HL-60 (cell line): ENCODE measurements at places on chromosomes 3 and 15.

GRCh38 chr3:195807681-195808121 is 4.0 kb downstream of the MUC4 start:
- DNase-seq, result no peak

DNA sequence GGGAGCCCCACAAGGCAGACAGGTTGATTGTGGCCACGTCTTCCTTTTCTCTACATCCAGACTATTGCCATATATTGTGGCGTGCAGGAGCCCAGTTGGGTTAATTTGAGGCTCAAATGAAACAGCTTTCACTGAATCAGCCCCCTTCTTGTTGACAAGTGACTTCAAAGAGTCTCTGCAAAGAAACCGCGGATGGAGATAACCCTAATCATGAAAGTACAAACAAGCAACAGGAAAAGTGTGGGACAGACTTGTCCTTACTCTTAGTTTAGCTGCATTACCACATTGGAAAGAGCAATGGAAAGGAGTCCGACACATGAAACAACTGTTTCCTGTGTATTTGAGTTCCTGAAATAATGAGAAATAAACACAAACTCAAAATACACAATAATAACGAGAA is 3.3 kb downstream of the TMEM40 start:
- DNase-seq, result no peak

GRCh38 chr3:27688053-27688452 is 34.1 kb downstream of the EOMES start:
- no peak for DNase-seq

GRCh38 chr3:17983106-17983505 is 240.7 kb upstream of the TBC1D5 start:
- peak; percentile 96 for DNase-seq

GRCh38 chr3:23435318-23435717 is 232.2 kb downstream of the UBE2E2 start:
- DNase-seq, result peak; percentile 9

- no peak for DNase-seq
These were observed 92.3 kb downstream of the SMAD3 start for GRCh38 chr15:67157521-67158252.

DNA sequence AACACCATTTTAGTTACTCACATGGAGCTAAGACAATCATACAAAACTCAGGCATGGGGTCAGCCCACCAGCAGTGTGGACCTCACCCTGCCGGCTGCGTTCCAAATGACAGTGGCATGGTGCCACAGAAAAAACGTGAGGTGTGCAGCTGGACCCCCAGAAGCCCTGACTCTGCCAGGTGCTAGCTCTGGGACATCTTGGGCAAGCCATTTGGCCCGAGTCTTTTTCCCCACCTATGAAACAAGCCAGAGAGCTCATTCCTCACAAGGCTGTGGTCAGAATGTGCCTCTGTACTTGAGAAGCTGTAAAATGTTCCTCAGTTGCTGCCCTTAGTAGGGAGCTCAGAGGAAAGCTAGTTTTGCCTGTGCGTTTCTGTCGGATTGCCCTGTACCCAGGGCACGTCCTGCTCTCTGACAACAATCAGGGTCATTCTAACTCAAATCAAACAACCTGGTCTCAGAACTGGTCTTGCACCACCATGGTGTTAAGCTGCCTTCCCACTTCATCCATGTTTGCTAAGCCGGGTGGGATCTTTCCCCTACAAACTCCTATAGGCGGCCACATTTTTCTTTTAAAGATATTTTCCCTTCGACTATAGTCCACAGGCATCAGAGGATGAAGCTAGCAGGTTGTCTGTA is 44.9 kb downstream of the LIPC start:
- DNase-seq, result no peak

GRCh38 chr3:160393346-160394008 is 5.5 kb downstream of the IFT80 start:
- DNase-seq, result no peak

GRCh38 chr3:5239602-5240001 is 52.1 kb downstream of the EDEM1 start:
- no peak for DNase-seq

- peak; percentile 73 for DNase-seq
These were observed 17.4 kb upstream of the SHF start for GRCh38 chr15:45205192-45205591.

- DNase-seq, result no peak
These were observed 1.8 kb upstream of the AP2M1 start for GRCh38 chr3:184172681-184173373.

DNA sequence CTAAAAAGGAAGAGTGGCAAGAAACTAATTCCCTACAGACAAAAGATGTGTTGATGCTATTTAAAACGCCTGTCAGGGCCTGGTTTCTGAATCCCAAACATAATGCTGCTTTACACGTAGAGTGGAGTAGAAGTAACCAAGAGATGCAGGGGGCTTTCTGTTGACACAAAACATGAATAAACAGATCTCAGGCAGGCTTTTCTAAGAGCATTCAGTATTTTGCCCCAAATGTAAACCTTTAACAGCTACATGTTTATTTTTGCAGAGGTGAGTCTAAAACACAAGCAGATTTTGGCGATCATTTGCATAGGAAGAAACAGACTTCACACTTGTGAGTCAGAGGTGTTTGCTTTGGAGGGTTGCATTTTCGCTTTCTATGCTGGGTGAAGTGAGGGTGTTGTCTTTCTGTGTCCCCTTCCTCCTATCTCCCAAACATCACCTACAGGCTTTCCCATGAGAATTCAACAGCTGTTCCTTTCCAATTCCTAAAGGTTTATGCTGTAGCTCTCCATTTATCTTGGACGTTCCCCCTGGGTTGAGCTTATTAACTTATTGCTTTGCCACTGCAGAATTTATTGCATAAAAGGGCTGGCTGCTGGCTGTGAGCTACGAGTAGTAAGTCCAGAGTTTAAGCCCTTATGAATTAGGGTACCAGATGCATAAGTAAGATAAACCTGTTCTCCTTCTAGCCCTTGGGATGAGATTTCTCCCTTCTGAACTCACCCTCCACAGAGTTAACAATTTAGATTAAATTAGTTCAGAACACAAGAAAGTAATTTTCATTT is 156.7 kb downstream of the DIPK2A start:
- no peak for DNase-seq

DNA sequence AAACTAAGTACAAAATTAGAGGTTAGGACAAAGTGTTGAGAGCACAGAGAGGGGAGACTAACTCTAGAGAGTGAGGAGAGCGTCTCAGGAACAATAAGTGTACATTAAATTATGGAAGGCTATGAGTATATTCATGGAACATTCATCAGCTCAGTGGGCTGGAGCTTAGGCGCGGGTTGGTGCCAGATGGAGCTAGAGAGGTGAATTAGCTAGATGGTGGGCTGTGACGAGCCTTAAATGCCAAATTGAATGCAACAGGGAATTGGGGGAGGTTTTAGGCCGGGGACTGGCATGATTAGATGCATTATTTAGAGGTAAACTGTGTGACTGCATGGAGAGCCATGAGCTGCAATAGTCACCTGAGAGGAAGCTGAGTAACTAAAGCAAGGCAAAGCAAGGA is 97.1 kb downstream of the TMEM108 start:
- no peak for DNase-seq

DNA sequence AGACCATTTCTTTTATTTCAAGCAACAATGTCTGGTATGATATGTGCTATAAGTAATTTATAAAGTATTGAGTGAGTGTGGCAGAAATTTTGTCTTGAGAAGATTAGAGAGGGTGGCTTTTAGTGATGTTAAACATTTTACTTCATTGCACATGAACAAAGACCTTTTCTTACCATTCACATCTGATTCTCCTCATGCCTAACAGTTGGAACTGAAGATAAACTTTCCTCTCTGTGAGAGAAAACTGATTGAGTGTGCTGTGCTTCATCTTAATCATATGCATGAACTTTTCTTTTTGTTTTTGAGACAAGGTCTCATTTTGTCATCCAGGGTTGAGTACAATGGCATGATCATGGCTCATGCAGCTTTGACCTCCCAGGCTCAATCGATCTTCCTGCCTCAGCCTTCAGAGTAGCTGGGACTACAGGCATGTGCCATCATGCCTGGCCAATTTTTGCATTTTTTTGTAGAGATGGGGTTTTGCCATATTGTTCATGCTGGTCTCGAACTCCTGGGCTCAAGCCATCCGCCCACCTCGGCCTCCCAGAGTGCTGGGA is 377.7 kb upstream of the GOLIM4 start:
- DNase-seq, result no peak

DNA sequence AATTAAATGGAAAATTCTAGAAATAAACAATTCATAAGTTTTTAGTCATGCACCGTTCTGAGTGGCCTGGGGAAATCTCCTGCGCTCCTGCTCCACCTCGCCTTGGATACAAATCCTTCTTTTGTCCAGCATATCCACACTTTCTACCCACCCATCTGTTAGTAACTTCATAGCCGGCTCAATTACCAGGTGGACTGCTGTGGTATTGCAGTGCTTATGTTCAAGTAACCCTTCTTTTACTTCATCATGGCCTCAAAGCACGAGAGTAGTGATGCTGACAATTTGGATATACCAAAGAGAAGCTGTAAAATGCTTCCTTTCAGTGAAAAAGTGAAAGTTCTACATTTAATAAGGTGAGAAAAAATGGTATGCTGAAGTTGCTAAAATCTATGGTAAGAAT is 142.3 kb upstream of the CHL1 start:
- no peak for DNase-seq

DNA sequence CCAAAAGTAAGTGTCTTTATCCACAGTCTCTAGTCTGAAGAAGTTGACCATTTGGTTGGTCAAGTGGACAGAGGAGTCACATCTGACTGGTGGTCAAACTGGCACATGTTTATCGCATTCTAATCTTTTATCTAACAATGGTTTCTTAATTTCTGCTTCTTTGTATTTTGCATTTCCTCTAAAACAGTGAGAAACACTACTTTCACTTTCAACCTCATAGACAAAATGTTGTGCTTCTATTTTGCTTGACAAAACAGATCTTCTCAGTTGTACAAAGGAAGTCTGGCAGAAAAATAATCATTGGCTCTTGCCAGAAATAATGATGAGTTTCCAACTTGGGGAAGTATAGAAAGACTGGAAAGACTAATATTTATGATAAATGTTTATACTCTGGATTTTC is 103.9 kb downstream of the MME start:
- no peak for DNase-seq

DNA sequence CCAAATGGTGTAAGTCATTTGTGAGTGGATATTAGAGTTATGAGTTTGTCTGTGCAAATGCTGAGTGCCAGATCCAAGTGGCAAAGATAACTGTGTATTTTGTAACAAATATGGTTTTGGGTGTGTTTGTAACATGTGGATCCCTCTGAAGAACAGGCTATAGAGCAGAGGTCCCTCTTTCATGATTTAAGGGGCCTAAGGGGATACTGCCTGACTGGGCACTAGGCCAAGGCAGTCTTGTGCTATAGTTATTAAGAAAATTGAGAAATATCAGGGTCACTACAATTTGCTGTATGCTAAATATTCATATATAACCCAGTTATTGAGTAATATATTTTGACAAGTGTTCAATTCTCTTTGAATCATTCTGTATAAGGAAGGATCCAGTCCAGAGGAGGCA is 555.6 kb upstream of the RGMA start:
- no peak for DNase-seq

GRCh38 chr3:12227833-12228232 is 61.0 kb upstream of the PPARG start:
- DNase-seq, result no peak

GRCh38 chr15:53739651-53740050 is 19.8 kb downstream of the WDR72 start:
- DNase-seq, result no peak

DNA sequence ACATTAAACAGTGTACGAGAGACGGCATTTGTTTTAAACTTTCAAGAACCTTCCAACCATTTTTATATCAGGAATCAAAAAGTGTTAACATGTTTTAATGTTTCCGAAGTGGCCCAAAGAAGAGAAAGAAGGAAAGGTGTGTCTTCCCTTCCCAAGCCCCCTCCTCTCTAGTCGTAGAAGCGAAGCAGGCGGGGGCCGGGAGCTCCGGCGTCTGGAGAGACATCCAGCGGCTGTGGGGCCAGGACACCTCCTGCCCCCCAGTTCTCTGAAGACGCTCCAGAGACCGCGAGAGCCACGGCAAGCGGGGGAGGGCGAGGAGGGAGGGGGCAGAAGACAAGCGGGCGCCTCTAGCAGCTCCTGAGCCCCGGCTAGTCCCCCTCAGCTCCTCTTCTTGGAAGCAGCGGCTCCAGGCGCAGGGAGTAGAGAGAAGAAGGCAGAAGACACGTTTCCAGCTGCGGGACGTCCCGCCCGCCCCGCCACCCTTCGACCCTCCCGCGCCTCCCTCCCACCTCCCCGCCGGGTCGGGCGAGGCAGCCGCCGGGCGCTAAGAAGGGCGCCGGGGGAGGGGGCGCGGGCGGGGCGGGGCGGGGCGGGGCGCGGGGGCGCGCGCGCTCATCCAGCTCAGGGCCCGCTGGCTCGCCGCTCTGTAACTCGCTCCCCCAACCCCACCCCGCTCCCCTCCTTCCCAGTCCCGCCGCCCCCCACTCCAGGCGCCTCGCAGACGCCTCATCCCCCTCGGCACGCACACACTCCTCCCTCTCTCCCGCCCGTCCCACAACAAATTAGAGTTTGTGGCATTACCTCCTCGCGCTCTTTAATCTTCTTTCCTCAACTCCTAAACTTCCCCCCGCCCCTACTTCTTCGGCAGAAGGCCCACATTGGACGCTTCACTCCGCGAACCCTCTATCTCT is at the start of gene ZBTB20:
Gene ZBTB20 (minus strand): TSS at position 871 of the 911 bp plus-strand sequence.
- peak; percentile 68 for DNase-seq

DNA sequence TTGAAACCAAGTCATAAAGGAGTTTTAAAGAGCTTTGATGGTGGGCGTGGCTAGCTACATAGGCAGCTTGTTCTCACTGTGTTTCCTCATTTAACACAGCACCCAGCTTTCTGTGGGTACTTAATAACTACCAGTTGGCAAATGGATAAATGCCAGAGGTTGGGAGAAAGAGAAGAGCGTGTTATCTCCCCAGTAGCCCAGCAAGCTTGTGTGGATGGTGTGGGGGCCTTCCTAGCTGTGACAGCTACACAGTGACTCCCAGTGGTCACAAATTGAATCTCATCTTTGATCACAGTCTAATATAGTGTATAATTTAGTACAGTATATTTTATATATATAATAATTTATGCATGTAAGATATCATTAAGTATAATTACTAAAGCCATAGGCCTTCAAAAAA is 984.1 kb downstream of the EPHA3 start:
- no peak for DNase-seq

GRCh38 chr15:55897560-55898336 is 95.7 kb downstream of the NEDD4 start:
- DNase-seq, result peak; percentile 12
